Putamen (tissue), 1 donor: ENCODE measurements at places on chromosomes 16 and 17.

DNA sequence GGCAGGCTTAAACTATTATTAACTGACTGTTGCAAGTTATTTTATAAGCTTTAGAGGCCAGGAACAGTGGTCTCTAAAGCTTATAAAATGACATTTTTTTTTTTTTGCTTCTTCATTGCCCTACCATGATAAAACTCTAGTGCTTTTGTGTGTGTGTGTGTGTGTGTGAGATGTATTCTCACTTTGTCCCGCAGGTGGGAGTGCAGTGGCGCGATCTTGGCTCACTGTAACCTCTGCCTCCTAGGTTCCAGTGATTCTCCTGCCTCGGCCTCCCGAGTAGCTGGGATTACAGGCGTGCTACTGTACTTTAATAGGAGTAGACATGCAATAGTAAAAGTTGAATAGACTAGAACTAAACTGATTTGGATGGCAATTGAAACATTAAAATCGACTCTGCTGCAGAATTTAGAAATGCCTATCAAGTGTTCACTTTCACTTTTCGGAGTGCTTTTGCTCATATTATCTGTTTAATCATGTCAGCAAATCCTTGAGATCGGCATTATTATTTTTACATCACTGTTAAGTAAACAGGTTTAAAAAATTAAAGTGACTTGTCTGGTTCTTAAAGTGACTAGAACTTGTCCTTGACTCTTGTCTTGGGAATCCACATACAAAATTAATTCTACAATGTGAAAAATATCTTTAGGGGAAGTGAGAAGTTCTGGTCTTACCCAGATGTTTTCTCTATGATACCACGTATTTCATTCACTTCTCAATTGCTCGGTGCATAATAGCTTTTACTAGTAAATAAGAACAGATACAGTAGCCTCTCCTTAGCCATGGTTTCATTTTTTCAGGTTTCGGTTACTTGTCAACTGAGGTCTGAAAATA lies 8.4 kb upstream of the PCTP start:
- DNase-seq, result no peak

- no peak for DNase-seq
Observed at GRCh38 chr17:15503731-15504130, 36.3 kb upstream of the CDRT4 start.

GRCh38 chr17:28944862-28945741 lies 6.2 kb downstream of the PHF12 start:
- no peak for DNase-seq

GRCh38 chr16:80038566-80038965 lies 438.0 kb upstream of the MAF start:
- DNase-seq, result no peak

- DNase-seq, result no peak
Observed at GRCh38 chr17:82145550-82146155, 47.6 kb upstream of the FASN start.

- DNase-seq, result no peak
Observed at GRCh38 chr17:34485999-34486398, 93.4 kb upstream of the TMEM132E start.

- no peak for DNase-seq
Observed at GRCh38 chr17:56217921-56218320, 64.6 kb downstream of the ANKFN1 start.

- no peak for DNase-seq
Observed at GRCh38 chr16:63945806-63946205, 1176.1 kb downstream of the CDH11 start.

DNA sequence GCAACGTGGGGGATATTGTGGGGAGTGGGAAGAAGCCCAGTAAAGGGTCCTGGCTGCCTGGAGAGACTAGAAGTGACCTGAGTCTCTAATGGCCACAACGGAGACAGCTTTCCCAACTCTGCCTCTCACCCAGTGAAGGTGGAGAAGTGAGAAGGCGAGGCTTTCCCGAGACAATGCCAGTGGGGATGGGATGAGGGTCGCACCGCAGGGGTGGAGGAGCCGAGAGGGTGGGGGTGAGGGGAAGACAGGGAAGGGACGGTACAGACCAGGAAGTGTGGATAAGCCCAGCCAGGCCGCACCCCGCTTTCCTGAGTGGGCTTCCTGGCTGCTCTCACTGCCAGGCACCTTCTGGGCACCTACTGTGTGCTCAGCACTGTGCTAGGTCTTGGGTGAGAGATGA lies 7.5 kb upstream of the SPPL2C start:
- DNase-seq, result no peak

GRCh38 chr16:25692351-25692741 lies 587 bp downstream of the HS3ST4 start:
- DNase-seq, result no peak

GRCh38 chr17:81160747-81161453 lies 4.4 kb upstream of the PVALEF start:
- no peak for DNase-seq

GRCh38 chr17:75064867-75065561 lies 18.0 kb downstream of the KCTD2 start:
- no peak for DNase-seq

DNA sequence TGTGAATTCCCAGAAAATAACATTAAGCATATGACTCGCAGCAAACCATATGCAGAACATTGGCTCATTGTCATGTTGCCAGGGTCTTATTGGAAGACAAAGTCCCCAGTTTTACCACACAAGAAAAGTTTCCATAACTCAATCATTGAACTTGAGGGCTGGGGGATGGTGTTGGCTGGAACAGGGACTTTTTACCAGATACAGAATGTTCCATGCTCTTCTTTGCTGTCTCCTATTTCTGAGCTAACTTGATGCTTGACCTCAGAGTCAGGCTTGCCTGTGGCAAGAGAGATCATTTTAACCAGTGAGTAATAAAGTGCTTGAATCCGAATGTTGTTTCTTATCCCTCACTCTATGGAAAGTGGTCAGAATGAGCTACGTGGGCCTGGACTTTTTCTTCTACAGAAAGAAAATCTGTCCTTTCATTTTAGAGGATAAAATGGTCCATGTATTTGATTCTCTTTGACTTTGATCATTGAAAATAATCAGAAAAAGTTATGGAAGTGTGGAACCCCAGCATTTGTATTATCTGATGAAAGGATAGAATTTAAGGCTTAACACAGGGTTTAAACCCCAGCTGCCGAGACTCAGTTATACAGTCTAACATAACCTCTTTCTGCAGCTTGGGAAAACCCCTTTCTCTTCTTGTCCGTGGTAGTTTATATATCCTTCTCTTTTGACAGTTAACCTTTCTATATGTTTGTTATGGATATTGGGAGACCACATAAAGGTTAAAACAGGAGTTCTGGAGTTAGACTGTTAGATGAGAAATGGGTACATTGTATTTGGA lies 67.0 kb downstream of the TUBD1 start:
- DNase-seq, result no peak
